ENCODE measurements at places on chromosomes 12 and 14.

DNA sequence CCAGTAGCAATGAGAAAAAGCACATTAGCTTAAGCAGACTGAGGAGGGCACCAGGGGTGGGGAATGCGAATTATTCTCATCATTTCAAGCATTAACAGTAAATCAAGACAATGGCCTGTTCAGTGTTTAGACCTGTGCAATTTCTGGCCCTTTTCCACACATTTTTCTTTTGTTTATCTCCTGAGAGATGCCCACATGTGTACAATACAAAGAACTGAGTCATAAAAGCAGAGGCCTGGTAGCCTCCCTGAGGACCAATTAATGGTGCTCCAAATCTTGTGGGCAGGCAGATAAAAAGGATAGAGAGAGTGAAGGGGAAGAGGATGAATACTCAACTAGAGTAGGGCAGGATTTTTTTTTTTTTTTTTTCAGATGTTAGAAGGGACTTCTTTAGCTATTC lies 480.8 kb downstream of the RERGL start:
- DNase-seq = no peak

- DNase-seq = no peak
Measured at GRCh38 chr12:46608431-46609272, 217.1 kb downstream of the SLC38A4 start.

DNA sequence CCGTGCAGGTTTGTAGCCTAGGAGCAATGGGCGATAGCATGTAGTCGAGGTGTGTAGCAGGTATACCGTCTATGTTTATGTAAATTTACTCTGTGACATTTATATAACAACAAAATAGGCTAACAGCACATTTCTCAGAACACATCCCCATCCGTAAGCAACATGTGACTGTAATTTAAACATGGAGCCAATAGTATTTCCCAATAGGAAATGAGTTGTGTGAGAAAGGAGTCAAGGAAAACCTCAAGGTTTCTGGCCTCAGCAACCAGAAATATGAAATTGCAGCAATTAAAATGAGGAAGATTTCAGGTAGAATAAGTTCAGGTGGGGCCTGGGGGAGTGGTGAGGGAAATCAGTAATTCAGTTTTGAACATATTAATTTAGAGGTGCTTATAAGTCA lies 136.0 kb downstream of the MSRB3 start:
- DNase-seq = no peak

DNA sequence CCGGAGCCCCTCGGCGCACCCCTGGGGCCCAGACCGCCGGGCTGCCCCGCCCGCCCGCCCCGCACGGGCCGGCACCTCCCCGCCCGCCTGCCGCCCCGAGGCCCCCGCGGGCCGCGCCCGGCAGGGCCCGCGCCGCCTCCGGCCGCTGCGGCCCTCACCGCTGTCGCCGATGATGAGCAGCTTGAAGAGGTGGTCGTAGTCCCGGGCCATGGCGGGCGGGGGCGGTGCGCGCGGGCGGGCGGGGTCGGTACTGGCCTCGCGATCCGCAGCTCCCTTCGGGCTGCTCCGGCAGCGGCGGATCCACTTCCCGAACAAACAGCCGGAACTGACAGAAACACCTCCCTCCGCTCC lies at the start of gene RAB35:
RAB35 (minus strand) TSS at position 313 of the 351 bp plus-strand sequence; CDS start at position 210, 103 bp downstream.
- no peak for DNase-seq

- DNase-seq = no peak
Measured at GRCh38 chr14:68404652-68405183, 388.1 kb downstream of the ZFP36L1 start.

DNA sequence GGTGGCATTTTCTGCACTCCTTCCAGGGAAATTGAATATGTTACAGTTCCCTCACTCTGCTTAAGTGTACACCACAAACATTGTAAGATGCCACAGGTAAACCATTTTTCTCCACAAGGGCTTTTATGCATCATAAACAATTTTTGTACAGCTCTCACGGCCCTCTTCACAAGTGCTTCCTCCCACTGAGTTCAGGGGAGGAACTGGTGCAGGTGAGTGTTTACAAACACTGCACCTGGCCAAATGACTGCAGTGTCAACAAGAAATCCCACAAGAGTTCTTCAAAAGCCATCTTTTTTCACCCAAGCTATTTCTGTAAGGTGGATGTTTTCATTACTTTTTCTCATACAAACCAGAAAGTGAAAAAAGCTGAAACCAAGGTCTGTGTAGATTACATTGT lies 973.2 kb downstream of the AACS start:
- no peak for DNase-seq

DNA sequence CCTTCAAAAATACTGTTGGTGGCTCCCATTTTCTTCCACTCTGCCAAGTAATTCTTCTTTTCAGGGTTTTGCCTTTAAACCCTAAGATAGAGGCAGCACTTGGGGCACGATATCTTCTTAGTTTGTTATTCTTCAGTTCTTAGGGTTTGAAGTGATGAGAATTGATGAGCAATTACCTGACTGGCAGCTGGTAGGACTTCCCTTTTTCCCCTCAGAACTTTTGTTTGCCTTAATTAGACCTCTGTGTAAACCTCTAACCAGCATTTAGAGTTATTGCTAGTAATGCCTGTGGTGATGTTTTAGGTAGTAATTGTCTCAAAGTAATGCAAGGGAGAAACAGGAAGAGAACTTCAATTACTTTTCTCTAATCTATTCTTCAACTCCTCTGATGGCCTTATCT lies 683.5 kb downstream of the RPL10L start:
- DNase-seq = no peak

GRCh38 chr12:26929590-26929989 lies 8.2 kb downstream of the INTS13 start:
- DNase-seq = no peak

GRCh38 chr12:99389751-99390150 lies 257.8 kb upstream of the GARIN6 start:
- no peak for DNase-seq

DNA sequence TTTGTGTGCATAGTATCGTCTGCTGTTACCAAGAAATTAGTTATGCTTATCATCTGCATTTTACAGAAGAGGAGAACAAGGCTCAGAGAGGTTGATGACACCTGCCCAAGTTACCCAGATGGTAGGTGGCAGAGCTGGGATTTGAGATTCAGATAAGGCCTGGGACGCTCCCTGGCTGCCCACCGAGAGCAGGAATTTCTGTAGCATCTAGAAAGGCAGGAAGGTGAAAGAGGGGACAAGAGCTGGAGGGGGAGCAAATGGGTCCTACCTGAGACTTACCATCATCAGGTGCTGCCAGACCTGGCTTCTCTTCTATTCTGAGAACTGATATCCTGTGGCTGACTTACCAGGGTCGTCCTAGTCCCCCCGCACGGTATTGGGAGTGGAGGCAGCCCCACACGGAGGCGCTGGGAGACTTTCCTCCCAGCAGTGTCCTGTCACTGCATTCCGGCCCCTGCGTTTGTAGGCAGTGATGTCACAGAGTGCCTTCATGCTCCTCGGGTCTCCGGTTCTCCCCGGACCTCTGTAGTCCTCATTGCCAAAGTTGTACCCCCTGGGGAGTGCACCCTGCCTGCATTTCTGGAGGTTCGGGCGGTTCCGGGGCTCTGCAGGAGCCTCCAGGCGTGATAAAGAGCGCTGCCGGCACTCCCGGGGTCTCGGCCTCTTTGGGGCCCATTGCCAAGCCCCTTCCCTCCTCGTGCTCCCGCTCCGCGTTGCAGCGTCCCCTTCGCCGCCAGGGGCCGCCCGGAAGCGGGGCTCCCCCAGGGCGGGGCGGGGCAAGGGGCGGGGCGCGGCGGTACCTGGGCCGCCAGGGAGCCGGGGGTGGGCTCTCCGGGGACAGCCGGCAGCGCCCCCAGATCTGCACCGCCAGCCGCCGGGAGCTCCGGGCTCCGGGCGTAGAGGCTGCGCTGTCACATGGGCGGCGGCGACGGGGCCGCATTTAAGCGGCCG lies at the start of gene CABP1:
CABP1 (plus strand) TSS at position 856 of the 951 bp plus-strand sequence; CDS start at position 916, 60 bp downstream.
- DNase-seq = peak; percentile 85

DNA sequence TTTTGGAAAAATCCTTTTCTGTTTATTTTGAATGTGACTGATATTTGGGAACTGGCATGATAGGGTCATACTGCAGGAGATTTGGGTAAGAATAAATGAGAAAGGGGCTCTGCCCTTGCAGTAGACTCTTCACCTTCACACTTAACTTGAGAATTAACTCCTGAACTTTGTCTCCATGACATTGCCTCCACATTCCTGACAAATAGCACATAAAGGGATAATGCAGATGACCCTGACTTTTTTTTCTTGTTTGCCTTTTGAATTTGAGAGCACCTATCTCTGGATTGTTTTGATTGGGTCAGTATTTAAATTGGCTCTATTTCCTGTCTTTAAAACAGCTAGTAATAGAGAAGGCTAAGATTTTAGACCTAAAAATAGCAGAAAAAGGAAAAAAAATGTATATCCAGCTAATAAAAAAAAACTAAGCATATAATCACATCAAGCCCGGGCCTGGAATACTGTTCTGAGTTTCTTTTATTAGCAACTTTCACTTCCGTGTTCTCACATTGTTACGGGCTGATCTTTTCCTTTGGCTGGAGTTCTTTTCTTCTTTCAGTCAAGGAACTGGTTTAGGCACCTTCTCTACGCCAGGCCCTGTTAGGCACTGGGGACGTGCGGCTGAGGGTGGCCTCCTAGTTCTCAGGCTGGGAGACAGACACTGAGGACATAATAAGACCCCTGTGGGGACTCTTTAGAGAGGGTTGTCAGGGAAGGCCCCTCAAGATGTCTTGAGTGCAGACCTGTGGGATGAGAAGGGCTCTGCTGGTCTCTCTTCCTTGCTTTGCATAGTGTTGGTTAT lies 53.1 kb upstream of the GNPNAT1 start:
- DNase-seq = no peak

GRCh38 chr14:92603309-92604242 lies 90.0 kb downstream of the RIN3 start:
- no peak for DNase-seq

DNA sequence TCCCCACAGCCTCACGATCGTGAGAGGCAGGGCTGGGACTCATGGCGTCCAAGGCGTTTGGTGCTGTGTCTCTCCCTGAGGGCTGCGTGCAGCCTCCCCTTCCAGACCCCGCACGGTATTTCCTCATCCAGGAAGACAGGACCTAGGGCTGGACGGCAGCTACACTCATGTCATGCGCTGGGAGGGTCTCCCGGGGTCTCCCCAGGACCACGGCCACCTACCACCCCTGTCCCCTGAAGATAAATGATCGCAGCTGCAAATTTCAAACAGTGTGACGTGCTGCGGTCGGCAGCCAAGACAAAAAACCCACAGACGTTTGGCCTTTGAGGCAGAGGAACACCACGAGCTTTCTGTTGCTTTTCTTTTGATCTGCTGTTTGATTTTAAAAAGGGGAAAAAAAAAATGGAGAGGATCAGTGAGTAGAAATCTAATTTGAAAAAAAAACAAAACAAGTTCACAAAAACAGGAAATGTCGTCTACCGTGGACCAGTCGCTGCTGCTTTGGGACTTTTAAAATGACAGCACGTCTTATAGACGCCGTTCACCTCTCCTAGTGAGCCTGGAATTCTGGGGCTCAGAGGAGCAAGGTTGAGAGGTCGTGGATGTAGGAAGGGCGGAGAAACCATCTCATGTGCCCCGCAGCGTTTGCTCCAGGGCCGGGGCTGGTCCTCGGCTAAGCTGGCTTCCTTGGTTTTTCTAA lies 237.6 kb downstream of the SLC41A2 start:
- DNase-seq = no peak

DNA sequence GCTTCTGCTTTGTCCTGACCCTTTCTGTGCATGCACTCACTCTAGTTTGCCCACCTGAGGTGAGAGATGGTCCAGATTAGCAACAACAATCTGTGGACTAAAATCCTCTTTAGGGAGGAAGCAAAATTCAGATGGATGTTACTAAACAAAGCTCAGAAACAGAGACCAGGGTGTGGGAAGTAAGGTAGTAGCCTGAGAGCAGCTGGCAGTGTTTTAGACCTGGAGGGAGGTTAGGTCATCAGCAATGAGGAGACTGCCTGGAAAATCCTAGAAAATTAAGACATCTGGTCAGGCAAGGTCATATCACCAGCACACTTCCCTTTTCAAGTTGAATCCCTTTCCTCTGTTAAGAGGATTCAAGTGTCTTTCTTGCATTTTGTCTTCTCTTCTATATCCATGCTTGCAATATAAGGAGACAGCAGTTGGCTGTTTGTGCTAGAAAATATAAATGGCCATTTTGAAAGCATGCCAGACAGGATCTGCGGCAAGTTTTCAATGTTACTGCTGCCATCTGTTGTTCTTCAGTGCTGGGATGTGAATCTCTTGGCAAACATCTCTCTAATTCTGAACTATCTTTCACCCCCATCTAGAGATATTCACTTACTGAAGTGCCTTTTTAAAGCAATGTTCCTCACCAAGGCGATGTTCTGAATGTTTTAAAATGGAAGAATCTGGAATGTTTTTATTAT lies 266.4 kb downstream of the NAV3 start:
- DNase-seq = no peak

GRCh38 chr12:111841236-111841749 lies 735 bp upstream of the MAPKAPK5 start:
- DNase-seq = no peak

- no peak for DNase-seq
Measured at GRCh38 chr14:76727384-76727783, 33.9 kb upstream of the VASH1 start.

DNA sequence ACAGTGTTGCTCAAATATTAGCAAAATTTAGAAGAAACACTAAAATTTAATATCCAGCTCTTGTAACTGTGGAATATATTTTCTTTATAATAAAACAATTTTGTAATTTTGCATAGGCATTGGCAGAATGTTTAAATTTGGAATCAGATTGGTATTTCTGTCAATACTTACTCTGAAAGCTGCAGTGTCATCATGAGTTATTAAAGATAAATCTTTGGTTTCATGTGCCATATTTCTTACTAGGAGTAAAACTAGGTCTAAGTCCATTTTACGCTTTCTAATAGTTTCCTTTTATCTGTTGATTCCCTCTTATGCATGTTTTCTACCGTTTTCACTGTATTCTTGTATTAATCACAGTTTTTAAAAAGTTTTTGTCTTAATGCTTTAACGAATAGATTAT lies 49.7 kb downstream of the CCDC91 start:
- no peak for DNase-seq

DNA sequence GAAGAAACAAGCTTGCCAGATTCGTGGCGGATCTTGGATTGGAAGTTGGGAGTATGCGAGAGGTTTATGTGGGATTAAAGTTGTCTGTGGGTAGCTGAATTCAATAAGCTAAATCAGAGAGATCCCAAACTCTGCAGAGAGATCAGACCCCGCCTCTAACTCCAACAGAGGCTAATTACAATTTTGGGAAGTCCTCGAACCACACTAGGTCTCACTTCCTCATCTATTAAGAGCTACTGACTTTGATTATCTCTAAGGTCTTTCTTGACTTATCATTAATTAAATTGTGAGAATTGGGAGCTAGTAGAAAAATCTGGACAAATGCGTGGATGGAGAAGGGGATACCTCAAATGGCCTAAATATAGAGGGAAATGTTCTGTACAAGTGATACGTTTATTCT lies 9.1 kb downstream of the NTF3 start:
- DNase-seq = no peak

DNA sequence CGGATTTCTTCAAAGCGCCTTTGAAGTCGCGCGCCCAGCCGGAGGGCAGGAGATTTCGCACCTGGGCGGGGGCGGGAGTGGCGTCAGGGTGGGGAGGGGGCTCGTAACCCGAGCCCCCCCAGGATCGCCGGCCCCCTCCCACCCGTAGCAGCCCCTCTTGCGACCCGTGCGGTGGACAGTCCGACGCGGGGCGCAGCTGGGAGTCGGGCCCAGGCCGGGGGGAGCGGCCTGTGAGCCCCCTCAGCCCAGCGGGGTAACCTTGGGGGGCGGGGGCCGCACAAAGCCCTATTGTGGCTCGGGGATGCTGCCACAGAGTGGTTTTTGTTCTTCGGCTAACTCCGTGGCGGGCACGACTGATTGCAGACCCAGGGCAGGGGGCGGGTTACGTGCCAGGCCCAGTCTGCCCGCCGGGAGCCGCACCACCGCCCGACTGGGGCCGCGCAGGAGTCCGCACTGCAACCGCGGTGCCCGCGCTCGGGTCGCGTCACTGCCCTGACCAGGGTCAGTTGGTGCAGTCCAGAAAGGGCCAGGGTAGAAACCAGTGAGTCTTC lies 4.2 kb upstream of the AAAS start:
- DNase-seq = peak; percentile 46
